ENCODE measurements at places on chromosomes 1 and 21.

GRCh38 chr1:82867781-82868180 lies 1067.0 kb downstream of the ADGRL2 start:
- DNase-seq, result no peak

DNA sequence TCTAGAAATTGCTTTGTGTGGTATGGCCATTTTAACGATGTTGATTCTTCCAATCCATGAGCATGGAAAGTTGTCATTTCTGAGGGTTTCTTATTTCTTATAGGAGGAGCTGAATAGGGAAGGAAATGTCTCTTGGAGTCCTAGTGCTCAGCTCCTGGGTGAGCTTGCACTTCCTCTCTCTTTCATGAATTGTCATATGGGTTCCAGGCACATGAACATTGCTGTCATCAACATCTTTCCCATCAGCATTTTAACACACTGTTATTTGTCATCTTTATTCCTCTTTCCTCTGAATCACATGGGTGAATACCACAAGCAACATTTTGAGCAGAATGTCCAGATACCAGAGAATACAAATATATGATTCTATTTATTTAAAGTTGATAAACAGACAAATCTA lies 23.4 kb downstream of the SLAMF6 start:
- DNase-seq, result no peak

DNA sequence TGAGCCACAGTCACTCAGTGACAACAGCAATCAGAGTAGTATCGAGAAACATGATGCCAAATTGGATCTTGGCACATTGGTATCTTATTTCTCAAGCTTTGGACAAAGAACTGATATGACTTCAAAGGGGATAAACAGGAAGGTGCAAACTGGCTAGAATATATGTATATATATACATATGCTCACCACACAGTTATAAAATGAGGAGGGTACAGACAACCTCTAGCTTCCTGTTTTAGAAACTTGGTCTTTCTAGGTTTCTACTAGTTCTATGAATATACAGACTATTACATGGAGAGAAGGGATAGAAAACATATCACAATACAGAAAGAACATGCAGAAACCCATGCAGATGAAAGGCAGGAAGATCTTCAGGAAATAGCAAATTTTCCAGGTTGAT lies 292.1 kb upstream of the SNX7 start:
- no peak for DNase-seq

GRCh38 chr1:236175642-236176336 lies 33.5 kb downstream of the GPR137B start:
- DNase-seq, result no peak

DNA sequence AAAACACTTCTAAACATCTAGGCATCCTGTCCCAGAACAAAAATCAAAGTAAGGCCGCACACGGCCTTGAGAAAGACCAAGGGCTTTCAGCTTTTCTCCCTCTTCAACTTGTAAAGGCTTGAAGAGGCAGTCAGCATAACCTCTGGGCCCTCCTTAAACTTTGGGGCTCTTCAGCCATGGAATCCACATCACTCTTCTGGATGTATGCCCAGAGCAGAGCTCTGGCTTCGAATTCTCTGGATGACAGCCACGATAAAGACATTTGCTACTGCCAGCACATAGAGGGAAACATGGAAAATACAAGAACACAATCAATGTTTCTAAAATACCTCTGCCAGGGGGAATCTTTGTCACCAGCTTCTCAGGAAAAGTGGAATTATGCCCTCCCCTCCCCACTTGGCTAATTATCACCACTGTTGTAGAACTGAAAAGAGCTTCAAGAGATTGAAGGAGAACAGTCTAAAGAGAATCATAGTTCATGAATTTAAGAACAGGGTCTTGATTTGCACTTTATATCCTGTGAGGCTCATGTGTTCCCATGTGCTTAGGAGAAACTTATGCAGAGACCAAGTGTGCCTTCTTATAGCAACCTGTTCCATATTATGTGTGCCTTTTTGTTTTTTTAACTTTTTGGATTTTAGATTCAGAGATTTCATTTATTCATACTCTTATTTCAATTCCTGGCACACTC lies 39.0 kb upstream of the DPT start:
- peak; percentile 16 for DNase-seq

- no peak for DNase-seq
These were observed 407.9 kb downstream of the VAV3 start for GRCh38 chr1:107557095-107557494.

DNA sequence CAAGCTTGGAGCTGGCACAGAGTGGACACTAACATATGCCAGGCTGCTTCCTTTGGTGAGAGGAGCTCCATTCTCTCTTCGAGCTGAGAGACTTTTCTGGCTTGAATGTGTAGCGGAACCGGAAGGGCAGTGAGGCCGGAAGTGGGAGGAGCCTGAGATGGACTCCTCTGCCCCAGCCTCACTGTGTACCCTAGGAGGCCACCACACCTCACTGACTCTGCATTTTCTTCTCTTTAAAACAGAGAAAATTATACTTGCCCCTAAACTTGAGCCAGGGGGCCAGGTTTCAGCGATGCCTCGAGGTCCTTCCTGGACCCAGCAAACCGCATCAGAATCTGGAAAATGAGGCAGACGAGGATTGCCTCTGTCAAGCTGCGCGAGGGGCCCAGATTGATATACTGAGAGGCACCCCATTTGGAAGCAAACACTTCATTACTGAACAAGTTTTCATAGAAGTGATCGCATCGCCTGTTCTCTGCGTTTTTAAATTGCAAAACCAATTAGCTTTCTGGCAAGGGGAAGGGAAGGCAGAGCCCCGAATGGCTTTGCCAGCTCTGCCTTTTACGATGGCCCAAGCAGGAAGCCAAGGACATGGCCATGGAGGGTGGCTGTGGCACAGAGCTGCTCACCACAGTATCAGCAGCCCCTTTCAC lies 708.1 kb downstream of the PTPRU start:
- DNase-seq, result no peak

- DNase-seq, result no peak
These were observed 384.2 kb upstream of the DUSP10 start for GRCh38 chr1:222126052-222126451.

- DNase-seq, result no peak
These were observed 144.9 kb upstream of the HP1BP3 start for GRCh38 chr1:20931930-20932436.

- DNase-seq, result no peak
These were observed 31.8 kb upstream of the ADAMTS1 start for GRCh38 chr21:26877018-26877417.

DNA sequence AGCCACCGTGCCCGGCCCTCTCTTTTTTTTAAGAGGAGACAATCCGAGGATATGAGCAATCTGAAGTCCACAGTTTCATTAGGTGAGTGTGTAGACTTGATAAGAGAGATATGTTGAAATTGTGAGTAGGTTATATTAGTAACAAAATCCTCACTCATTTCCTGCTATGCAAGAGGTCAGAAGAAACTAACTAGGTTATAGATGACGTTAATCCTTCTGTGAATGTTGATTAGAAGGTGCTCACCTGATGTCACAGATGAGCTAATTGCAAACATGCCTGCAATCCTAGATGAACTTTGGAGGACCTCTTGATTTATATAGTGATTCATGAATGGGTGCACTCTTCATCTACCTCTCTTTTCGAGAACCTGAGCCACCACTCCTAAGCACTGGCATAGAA lies 29.3 kb downstream of the NTMT2 start:
- DNase-seq, result no peak

- no peak for DNase-seq
These were observed 42.6 kb upstream of the SRRM1 start for GRCh38 chr1:24600551-24600950.

- DNase-seq, result no peak
These were observed 75.5 kb downstream of the MAP3K7CL start for GRCh38 chr21:29205988-29206387.

- DNase-seq, result peak; percentile 54
These were observed 52.4 kb upstream of the H6PD start for GRCh38 chr1:9181990-9182783.

DNA sequence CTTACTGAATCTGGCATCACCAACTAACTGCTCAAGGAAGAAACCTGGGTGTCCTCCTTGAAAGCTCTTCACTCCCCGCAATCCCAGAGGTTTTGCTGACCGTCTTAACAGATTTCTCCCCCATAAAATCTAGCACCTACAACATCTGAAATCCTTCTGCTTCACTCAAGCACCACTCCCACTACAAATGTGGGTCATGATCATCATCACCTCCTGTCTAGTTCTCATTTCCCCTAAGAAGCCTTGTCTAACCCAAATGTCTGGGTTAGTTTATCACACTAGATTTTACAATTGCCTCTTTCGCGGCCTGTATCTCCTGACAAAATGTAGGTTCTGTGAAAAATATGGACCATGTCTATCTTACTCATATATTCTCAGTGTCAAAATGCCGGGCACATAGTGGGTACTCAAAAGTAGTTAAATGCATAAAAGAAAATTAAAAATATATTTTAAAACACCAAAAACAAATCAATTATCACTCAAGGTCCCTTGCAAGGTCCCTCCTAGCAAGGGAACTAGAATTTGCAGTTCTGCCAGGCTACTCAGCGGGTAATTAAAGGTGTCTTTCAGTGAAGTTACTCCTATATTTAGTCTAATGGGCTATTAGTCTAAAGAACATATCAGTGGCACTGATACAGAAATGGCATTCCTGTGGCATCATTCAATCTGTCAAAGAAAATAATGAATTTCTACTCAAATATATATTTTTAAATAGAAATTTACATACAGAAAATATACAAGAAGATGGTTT lies 19.6 kb downstream of the C21orf91 start:
- no peak for DNase-seq

DNA sequence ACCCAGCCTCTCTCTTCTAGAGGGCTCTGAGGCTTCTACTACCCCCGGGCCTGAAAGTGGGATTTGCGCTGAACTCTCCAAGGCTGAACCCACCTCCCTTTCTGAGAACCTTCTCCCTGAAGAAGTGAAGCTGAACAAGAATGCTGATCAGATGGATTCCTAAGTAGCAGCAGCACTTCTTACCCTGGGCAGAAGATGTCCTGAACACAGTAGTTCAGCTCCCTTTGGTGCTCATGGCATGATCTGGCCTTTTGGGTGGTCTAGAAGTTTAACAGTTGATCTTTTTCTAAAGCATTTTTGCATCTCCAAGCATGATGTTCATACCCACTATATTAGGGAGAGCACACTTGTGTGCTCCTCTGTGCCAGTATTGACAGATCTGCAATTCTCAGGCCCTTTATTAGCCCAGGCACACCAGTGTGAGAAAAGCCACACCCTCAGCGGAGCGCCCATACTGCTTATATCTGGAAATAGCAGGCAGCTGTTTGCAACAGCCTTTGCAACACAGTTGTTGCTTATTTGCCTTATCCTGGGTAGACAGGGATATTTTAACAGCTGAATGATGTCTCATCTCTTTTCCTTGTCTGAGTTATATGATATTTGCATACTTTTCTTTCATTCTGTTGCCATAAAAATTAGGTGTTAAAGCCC lies 34.2 kb downstream of the CNN3 start:
- DNase-seq, result no peak

- DNase-seq, result no peak
These were observed 722.2 kb downstream of the KCNT2 start for GRCh38 chr1:195886000-195886399.

GRCh38 chr1:115544131-115544530 lies 97.6 kb upstream of the VANGL1 start:
- DNase-seq, result peak; percentile 64

- peak; percentile 50 for DNase-seq
These were observed 18.4 kb downstream of the CCT3 start for GRCh38 chr1:156319664-156320063.

DNA sequence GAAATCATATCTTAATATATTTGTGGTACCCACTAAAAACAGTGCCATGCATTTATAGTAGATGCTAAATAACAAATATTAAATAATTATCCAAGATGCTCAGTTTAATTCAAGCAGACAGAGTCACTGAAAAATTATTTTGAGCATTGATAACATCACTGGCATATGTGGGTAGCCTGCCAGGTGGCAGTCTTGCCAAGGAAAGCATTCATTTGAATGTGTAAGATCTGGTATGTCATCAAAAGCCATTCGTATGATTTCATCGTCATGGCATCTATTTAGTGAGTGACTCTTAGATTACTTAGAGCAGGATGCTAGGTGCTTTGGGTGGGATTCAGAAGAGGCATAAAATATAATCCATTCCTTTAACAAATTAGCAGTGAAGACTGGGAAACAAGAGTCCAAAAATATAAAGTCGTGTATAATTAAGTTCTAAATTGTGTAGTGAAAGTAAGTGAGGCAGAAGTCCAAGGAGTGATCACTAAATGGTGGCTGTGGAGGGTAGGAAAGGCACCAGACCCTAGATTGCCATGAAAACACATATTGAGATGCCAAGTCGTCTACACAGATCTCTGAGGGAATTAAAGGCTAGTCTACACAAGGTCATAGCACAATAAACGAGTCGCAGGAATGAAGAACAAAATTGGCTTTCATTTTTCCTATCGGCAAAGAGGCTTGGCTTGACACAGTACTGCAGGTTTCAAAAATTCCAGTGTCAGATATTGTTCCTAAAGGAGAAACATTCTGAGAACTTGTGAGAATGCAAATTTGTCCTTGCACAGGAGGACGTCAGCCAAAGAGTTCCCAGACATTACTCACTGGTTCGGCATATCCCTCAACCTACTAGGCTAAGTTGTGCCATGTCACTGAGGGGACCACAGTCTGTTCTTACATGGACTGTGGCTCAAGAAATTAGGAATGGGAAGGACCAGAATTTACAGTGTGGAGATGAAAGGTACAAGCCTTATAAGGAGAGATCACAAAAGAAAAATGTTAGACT lies 130.8 kb downstream of the LYPLAL1 start:
- peak; percentile 91 for DNase-seq

- DNase-seq, result no peak
These were observed 17.2 kb downstream of the MTHFR start for GRCh38 chr1:11788549-11789053.

DNA sequence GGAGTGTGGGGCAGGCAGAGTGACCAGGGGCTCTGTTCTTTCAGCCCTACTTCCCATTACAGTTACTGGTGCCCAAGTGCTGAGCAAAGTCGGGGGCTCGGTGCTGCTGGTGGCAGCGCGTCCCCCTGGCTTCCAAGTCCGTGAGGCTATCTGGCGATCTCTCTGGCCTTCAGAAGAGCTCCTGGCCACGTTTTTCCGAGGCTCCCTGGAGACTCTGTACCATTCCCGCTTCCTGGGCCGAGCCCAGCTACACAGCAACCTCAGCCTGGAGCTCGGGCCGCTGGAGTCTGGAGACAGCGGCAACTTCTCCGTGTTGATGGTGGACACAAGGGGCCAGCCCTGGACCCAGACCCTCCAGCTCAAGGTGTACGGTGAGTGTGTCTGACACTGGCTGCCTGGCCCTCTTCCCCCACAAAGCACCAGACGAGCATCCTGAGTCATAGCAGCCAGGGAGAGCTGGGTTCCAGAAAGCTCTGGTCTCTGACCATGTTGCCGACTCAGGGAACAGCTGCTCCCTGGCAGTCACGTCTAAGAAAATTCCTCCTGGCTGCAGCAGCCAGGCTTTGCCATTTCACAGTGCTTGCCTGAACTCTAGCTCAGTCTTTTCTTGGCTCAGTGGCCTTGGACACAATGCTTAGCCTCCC lies 3.3 kb downstream of the SLAMF8 start:
- DNase-seq, result peak; percentile 78

Data from cardiac fibroblast (primary cell).